ENCODE measurements at places on chromosomes 3 and 15.

GRCh38 chr3:138463724-138464490 lies 29.5 kb downstream of the ESYT3 start:
- DNase-seq = no peak

- no peak for DNase-seq
These were observed 139.4 kb downstream of the LRRC28 start for GRCh38 chr15:99390667-99391066.

GRCh38 chr3:80753021-80753420 lies 985.2 kb upstream of the ROBO1 start:
- no peak for DNase-seq

DNA sequence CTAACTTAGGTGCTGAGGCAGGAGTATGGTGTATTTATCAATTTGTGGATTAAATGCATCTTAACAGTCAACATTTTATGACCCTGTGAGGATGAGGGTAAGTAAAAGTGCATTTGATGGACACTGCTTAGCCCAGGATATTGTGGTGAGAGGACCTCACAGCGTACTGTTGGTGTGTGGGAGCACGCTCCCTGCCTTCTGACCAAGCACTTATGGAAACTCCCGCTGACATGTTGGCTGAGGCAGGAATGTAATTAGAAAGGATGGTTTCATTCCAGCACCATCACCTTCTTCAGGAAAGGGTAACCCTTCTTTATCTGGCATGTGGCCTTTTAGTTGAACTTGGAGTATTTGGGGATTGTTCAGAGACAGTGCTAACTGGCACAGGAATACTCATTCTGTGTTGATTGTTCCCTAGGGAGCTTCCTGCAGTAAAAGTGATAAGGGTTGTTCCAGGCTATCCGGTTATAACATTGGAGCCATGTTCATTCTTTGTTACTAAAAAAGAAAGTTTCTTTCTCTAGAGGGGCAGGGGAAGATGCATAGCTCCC lies 11.7 kb upstream of the FSTL1 start:
- DNase-seq = no peak

DNA sequence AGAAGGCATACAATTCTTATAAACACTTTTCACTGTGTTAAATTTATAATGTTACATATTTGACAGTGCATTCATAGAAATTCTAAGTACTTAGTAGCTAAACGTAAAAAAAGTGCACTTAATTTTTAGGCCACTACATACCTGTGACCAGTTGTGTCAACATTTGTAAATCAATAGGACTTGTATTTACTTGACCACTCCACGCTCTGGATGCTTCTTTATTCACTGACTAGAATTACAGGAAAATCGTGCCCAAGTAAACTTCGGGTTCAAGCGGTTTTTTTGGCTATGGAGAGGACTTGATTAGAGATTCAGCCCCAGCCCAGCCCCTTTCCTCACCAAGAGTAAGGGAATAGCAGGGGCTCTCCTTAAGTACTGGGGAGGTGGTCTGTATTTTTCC lies 21.8 kb downstream of the WDR53 start:
- no peak for DNase-seq
